ENCODE measurements at places on chromosomes 6 and 20.

DNA sequence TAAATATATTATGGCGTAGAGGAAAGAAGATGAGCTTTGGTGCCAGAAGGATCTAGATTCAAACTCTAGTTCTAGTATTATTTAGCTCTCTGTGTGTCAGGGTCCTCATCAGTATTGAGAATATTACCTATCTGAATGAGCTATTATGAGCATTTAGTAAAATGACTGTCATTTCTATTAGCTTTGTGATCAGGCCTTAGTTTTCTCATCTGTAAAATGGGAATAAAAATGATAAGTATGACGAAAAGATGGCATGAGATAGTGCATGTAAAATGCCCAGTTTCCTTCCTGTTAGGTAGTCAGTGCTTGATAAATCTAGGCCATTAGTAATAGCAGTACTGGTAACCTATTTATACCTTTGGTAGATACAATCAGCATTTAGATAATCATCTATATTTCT lies 35.1 kb downstream of the NOX3 start:
- no peak for DNase-seq

GRCh38 chr20:47125508-47125757 lies 230.8 kb downstream of the EYA2 start:
- DNase-seq = no peak

- DNase-seq = no peak
These were observed 18.9 kb downstream of the TFAP2A start for GRCh38 chr6:10395704-10396546.

DNA sequence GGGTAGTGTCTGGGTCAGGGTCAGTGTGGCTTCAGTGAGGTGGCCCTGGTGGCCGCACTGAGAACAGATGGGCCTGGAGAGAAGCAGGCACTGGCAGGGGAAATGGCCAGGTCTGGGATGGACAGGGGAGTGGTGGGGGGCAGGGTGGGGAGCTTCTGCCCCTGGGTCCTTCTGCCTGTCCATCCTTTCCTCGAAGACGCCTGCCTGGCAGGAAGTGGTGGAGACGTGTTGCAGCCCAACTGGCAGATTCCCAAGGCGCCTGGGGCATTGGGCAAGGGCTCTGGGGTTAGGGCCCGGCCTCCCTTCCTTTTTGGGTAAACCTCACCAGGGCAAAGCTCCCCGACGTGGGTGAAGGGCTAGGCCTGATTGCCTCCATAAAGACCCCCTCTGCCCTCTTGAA lies 10.4 kb downstream of the SRC start:
- no peak for DNase-seq

GRCh38 chr6:149963212-149963461 lies 606 bp upstream of the ULBP1 start:
- peak; percentile 44 for DNase-seq

DNA sequence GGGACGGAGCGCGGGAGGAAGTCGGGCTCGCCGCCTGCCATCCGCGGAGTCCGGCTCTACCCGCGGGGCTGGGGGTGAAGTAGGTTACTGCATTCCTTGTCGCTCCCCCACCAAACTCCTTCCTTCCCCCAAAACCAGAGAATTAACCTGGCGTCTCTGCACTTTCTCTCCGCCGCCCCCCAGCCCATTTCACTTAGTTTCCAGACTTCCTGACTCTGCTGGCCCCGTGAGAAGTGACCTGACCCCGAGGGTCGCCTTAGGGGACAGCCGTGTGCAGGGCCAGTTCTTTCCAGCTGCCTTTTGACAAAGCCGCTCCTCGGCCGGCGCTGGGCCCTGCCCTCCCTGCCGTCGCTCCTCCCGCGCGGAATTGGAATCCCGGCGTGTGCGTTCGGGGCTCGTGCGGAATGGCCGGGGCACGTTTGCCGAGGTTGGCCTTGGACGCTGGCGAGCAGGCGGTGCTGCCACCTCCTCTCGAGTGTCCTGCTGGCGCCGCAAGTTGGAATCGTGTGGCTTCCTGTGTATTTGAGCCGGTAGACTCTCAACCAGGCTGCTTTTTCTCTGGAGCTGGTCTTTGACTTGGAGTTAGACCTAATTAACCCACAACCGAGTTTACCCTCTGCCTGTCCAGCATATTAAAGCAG lies 650 bp downstream of the DCBLD1 start:
- DNase-seq = no peak

DNA sequence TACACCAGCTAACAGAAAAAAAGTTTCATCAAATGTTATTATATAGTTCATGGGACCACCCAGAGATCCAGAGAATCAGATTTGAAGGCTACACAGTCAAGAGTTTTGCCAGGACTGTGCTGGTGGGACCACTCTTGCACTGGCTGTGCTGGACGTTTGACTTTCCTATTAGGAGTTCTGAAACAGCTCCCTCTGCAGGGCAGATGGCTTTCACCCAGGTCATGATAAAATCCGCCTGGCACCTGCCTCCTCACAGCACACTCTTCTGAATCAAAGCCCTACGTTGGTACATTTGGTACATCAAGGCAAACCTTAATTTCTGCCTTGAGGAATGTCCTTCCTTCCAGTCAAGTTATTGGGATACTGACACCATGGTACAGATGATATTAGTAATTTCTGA lies 302.1 kb downstream of the ZNF217 start:
- DNase-seq = no peak

GRCh38 chr6:83708546-83708969 lies 343 bp downstream of the SNAP91 start:
- DNase-seq = no peak

GRCh38 chr6:21802175-21802822 lies 208.7 kb downstream of the SOX4 start:
- no peak for DNase-seq

GRCh38 chr6:136038531-136038930 lies 187.0 kb downstream of the PDE7B start:
- no peak for DNase-seq

DNA sequence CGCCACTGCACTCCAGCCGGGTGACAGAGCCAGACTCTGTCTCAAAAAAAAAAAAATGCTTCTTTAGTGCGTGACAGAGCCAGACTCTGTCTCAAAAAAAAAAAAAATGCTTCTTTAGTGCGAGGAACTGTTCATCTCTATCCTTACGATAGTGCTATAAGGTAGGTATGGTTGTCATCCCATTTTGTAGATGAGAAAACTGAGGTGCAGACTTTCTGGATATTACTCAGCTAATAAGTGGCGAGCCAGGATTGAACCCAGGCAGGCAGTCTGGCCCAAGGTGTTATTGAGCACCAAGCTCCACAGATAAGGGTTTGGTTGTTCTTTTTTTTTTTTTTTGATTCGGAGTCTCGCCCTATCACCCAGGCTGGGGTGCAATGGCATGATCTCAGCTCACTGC lies 11.9 kb downstream of the MEA1 start:
- DNase-seq = no peak

DNA sequence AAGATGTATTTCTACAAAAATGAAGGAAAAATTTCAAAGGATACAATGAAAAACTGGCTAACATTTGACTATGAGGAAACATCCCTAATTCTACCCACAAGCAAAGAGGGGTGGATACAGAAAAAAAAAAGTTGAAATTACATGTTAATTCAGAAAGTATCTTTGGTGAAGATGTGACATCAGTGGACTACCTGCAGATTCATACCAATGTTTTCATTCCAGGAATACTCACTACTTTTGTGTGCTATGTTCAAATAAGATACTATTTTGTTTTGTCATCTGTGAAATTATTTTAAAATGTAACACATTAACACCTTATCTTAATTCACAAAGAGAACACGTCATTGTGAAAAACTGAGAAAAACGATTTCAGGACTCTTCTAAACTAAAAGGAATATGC lies 159.3 kb upstream of the SHLD1 start:
- no peak for DNase-seq

DNA sequence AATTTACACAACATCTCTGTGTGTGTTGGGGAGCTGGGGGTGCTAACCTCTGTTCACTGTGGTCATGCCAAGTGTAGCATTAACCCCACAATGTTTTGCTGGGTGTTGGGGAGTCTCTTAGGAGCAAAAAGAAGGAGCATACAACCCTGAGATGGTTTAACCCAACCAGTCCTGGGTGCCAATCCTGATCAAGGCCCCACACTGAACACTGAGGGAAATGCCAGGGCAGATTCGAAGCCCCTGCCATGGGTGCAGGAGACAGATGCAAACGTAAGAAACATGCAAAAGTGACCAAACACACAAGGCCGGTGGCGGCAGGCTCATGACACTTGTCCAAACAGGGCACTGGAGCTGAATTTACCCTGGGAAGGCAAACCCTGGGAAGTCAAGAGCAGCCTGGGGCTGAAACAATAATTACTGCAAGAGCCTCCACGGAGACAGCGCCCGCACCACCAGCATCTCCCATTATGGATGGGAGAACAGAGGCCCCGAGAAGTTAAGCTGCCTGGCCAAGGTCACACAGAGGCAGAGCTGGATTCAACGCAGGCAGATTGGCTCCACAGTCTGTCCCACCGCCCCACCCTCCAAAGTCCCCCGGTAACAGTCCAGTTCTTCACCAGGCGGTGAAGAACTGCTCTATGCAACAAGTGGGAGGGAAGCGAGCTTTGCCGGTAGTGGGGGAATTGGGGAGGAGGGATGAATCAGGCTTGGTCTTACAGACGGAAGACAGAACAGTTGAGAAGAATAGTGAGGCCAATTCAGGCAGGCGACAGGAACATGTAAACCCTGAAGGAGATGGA lies 8.5 kb downstream of the ACSS1 start:
- DNase-seq = no peak

DNA sequence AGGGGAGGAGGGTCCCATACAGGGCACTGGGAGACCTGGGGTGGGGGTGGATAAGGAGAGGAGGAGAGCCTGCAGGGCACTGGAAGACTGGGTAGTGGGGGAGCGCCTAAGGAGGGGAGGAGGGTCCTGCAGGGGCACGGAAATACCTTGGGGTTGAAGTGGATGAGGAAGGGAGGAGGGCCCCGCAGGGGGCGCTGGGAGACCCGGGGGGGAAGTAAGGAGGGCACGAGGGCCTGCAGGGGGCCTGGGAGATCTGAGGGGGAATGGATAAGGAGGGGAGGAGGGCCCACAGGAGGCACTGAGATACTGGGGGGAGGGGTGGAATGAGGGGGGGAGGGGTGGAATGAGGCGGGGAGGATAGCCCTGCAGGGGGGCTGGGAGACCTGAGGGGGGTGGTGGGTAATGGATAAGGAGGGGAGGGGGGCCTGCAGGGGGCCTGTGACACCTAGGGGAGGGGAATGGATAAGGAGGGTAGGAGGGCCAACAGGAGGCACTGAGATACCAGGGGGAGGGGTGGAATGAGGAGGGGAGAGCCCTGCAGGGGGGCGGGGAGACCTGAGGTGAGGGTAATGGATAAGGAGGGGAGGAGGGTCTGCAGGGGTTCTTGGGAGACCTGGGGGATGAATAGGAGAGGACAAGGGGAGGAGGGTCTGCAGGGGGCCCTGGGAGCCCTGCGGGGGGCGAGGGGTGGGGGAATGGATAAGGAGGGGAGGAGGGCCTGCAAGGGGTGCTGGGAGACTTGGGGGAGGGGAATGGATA lies 567 bp upstream of the CTCFL start:
- DNase-seq = no peak

DNA sequence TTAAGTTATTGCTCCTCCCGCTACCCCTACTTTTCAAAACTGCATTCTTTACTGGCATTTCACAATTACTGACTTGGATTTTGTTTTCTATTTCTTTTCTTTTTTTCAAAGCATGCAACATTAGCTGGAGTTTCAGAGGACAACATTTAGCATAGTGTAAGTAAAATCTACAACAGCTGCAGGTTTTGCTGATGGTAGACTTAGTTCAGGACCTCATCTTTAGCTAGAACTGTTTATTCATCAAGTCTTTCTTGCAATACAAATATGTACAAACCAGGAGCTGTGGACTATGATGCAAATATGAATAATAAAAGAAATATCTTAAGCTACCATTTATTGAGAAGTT lies 728 bp upstream of the CEP162 start:
- DNase-seq = no peak

DNA sequence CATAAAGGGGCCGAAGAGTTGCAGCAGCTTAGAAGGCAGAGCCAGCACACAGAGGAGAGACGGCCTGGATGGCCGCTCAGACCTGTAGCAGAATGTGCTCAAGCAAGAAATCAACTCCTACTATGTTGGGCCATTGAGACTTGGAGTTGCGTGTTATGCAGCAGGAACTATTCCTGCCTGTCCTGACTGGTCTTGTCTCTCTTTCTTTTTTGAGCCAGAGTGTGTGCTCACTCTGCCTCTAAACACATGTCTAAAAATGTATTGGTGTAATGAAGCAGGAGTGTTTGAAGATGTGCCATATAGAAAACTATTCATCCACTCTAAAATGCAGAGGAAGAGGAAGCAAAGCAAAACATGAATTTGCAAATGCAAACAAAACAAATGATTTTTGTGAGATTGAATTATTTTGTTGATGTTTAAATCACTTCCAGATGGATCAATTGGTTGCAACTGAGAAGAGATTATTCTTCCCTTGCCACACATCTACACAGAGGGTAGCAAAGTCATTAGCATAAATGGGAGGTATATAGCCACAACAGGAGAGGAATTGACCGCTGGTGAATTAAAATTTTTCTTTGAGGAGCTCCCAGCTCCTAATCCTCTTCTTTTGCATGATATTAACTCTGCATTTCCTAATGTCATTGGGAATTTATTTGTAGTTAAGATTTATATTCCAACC lies 20.4 kb upstream of the SYNJ2 start:
- DNase-seq = no peak

GRCh38 chr6:135938576-135939207 lies 87.2 kb downstream of the PDE7B start:
- no peak for DNase-seq

- no peak for DNase-seq
These were observed 335.1 kb downstream of the BTBD3 start for GRCh38 chr20:12252793-12253192.

- no peak for DNase-seq
These were observed 149.0 kb downstream of the MYB start for GRCh38 chr6:135329851-135330803.

GRCh38 chr20:51720854-51721253 lies 47.3 kb downstream of the ATP9A start:
- DNase-seq = no peak

GRCh38 chr6:13655700-13656099 lies 40.6 kb downstream of the NOL7 start:
- no peak for DNase-seq

DNA sequence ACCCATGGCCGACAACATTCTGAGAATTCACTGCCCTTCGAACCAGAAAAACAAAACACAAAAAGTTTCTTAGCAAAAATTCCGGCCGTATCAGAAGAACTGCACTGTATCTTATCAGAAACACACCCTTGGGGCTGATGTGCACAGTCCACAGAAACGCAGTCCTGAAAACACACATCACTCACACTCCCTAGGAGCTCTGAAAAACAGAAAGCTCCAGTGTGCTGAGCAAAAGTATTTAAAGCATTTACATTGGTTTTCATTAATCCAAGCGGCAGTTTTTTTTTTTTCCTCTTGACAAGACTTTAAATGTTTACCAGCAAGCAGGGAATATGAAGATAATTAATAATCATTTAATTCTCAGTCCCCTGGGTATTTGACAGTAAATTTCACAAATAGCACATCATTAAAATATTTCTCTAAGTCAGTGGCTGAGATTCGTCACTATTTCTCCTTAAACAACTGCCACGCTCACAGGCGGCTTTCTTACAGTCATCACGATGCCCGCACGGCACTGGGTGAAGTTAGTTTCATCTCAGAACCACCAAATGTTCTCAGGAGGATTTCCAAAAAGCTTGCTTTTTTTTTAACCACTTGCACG lies 13.3 kb downstream of the NFATC2 start:
- peak; percentile 29 for DNase-seq

GRCh38 chr20:54112221-54112884 lies 42.0 kb upstream of the BCAS1 start:
- no peak for DNase-seq
